AG08395 (cell line): ENCODE measurements at places on chromosomes 6 and 20.

DNA sequence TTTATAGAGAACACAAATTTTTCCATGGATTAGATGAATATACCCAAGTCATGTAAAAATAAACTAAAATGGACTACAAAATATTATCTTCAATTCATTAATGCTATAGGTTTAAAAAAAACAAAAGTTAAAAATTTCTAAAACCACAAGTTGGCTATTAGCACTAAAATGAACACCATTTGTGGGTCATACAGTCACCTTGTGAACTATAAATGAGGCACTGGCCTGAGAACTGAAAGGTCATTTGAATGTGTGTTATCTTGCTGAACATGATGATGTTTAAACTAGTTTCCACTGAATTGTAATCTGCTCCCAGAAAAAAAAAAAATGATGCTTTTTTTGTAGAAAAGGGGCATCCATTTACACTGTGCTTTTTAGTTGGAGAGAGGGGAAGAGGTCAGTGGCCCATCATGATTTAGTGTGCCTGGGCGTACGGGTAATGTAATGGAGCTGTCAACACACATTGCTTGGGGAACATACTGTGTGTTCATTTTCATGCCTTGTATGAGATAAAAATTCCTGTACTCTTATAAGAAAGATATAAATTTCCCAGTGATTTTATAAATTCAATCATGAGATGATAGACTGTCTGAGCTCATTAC lies 96.6 kb upstream of the FKBP1C start:
- DNase-seq, result no peak

DNA sequence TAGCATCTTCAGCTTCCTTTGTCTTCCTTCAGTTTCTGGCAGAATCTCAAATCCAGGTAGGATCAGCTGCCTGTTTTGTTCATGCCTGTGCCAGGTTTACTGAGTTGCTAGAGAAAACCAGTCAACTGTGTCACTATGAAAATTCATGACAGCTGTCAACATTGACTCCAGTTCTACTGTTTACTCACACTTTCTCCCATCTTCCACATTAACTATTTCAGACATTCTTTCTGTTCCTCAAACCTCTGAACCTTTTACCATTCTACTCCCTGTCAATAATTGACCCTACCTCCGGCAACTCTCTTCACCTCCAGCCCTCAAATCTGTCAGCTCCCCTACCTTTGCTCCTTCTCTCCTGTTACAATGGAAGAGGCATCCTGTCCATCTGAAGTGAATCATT lies 8.5 kb downstream of the ENPP4 start:
- DNase-seq, result no peak

DNA sequence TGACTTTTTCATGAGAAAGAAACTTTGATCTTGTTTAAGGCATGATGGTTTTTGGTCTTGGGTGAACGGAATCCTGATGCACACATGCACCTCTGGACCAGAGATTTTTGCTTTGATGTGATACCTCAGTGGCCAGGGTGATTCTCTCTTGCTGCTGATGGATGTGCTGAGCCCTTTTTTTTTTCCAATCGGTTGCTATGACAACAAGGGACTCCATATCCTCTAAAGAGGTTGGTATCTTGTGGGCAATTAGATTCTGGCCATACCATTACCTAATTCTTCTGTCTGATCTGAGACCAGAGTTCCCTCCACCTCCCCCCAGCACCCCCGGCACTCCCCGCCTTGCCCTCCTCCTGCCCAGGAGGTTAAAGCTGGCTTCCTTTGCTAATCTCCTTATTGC lies 24.9 kb downstream of the PDYN start:
- DNase-seq, result no peak

DNA sequence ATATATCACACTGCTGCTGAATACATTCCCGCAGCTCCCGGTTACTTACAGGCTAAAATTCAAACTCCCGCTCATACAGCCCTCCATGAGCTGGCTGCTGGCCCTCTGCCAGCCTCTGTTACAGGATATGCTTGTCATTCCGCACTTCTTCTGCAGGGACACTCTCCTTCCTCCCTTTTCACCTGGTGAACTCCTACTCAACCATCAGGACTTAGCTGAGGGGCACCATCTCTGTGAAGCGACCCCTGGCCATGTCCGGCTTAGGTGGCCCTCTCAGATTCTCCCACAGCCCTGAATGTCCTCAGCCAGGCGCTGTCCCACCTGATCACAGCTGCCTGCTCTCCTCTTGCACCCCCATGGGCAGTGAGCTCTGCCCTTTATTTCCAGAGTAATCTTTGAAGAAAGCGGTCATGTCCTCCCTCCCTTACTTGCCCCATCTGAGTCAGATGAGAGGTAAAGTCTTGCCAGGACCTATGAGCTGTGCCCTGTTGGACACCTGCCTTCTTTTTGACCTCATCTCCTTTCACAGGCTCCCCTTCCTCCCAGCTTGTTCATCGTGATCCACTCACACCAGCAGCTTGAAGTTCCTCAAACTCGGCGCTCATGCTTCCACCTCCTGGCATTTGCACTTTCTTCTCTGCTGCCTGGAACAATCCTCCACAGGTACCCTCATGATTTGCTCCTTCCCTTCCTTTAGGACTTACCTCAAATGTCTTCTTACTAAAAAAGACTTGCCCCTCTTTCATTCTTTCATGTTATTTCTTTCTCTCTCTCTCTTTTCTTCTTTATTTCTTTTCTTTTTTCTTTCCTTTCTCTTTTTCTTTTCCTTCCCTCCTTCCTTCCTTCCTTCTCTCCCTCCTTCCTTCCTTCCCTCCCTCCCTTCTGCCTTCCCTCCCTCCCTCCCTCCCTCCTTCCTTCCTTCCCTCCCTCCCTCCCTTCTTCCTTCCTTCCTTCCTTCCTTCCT lies 5.6 kb downstream of the CYP24A1 start:
- DNase-seq, result no peak

DNA sequence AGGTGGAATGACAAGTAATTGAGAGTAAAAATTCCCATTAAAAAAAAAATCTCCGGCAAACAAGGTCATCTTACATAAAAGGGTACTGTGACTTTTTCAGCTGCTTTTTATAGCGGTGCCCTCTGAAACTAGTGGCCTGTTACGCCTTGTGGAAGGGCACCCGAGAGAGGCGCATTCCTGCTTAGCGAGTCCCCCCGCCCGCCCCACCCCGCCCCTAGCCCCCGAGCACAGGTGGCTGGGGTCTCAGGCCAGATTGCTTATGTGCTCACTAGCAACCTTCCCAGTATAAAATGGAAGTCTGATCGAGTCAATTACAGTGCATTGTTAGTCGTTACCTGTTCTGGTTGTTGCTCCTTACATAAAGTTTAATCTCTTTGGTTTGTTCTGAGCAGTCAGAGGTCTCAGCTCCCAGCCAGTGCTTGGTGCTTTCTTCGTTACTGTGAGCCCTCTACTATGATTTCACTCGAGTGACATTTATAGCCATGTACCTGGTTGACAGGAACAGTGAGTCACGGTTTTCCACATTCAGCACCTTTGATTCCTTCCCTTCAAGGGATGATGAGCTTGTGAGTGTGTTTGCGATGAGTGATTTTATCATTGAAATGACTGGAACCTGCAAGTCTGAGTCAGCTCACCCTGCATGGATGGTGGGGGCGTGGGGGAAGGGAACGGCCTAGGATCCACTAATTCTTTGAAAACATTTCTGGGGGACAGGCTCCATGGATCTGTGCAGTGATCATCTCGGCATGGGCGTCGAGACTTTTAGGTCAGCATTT lies 47.6 kb downstream of the ZDHHC14 start:
- no peak for DNase-seq

GRCh38 chr20:1939270-1939595 lies 44.0 kb downstream of the SIRPA start:
- no peak for DNase-seq

DNA sequence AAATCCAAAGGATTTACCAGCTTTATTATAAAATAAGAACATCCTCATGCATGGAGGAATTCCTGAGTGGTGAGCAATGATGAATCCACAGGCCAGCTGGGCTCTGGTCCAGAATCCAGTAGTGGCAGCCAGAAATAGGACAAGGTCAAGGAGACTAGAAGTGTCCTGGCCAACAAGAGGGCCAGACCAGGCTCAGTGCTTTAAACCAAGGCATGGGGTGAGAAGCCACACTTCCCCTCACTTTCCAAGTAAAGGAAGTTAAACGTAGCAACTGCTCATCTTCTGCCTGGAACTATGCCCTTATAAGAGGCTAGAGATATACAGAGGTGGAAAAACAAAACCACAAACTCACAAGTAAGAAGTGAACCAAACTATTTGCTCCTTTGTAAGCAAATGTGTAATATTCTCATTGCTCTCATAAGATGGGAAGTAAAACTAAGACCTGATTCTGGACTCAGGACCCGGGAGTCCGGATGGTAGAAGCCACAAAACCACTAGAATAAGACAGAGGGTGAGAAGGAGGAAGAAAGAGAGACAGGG lies 253.2 kb downstream of the UST start:
- DNase-seq, result peak; percentile 77

- DNase-seq, result no peak
Observed at GRCh38 chr6:46914279-46914810, 7.4 kb downstream of the ADGRF5 start.

GRCh38 chr20:38180781-38181180 lies 15.7 kb upstream of the TGM2 start:
- DNase-seq, result no peak

DNA sequence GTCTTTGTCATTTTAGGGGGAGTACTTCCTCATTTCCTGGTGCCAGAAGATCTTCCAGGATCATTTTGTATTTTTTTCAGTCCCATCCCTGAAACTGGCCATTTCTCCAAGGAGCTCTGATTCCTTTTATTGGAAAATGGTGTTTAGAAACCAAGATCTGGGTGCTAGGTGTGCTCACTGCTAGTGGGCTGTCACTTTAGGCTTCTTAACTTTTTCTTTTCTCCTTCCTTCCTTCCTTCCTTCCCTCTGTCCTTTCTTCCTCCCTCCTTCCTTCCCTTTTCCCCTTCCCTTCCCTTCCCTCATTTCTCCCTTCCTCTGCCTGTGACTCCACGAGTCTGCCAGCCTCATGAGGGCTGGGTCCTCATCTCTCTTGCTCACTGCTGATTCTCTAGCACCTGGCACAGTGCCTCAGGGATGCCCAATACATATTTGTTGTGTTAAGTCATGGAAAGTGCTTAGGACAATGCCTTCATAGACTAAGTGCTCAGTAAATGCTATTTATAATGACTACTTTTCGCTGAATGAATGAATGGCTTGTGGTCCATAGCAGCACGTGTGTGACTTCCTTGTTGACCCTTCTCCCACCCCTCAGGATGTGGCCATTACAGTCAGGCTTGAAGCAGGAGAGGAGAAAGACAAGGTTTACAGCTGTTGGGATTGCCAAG lies 36.9 kb downstream of the APCDD1L start:
- DNase-seq, result no peak

GRCh38 chr20:45322952-45323383 lies 14.9 kb upstream of the MATN4 start:
- no peak for DNase-seq

GRCh38 chr6:15879371-15880261 lies 216.8 kb upstream of the DTNBP1 start:
- peak; percentile 76 for DNase-seq

GRCh38 chr20:63484236-63484635 lies 11.8 kb upstream of the KCNQ2 start:
- DNase-seq, result no peak

DNA sequence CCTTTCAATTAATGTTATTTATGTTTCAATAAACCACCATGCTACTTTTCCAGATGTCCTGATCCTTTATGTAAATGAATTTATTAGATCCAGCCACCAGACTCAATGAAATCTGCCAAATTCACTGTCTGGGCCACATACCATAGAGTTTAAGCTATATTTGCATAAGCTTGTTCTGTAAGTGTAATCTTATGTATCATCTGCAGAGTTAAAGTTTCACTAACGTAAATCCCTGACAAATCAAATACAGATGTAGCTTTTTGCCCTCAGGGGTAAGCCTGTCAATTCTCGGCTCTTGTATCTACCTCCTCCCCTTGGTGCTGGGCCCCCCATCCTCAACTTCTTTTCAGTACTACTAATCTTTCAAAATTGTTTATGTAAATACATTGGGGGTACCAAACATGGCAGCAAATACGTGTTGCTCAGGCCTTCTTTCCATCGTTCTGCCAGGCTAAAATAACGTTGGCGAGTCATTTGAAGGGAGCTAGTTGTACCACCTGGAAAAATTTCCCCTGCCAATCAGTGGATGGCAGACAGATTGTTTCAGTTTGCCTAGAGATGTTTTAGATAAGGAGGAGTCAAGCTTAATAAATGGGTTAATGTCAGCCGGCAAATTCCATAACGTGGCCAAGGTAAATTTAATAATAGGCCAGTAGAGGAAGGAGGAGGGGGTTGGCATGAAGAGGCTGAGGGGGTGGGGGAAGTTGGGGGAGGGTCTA lies 79.6 kb downstream of the RPS12 start:
- DNase-seq, result no peak

DNA sequence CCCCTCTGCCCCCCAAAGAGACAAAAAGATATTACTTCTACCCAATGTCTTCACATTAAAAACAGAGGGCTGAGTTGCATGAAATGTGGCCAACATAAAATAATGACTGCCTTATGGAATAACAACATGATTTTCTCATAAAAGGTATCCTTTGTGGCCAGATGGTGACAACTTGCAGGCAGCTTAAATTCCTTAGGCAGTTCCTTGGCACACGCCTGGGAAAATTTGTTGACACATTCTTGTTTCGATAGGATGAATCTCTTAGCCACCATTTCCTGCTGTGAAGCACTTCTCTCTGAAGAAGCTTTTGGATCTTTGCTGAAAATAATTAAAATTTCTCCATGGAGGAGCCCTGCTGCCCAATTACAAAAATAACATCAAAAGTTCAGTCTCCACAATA lies 109.0 kb upstream of the COL21A1 start:
- peak; percentile 57 for DNase-seq

- DNase-seq, result peak; percentile 25
Observed at GRCh38 chr6:119348748-119349360, 707 bp downstream of the MAN1A1 start.

DNA sequence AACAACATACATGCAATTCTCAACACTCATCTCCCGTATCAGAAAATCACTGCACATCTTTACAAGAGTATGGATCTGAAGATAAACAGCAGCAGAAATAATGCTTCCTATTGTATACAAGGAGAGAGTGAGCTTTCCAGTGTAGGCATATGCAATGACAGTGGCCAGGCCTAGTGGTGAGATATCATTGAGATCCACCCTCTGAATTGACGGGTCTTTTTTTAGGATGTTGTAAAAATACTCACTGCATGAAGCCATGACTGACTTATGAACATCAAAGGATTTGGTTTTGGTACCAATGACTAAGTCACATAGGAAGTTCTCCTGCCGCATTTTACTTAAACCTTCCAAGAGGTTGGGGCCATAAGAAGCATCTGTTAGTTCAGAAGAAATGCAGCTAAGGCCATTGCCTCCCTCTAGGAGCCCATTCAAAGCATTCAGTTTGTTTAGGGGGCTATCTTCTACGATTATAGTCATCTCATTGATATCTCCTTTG lies 10.8 kb downstream of the KLHL31 start:
- no peak for DNase-seq

GRCh38 chr6:162053084-162053483 lies 674.5 kb downstream of the PRKN start:
- no peak for DNase-seq
